ENCODE measurements at places on chromosomes 5 and 9.

DNA sequence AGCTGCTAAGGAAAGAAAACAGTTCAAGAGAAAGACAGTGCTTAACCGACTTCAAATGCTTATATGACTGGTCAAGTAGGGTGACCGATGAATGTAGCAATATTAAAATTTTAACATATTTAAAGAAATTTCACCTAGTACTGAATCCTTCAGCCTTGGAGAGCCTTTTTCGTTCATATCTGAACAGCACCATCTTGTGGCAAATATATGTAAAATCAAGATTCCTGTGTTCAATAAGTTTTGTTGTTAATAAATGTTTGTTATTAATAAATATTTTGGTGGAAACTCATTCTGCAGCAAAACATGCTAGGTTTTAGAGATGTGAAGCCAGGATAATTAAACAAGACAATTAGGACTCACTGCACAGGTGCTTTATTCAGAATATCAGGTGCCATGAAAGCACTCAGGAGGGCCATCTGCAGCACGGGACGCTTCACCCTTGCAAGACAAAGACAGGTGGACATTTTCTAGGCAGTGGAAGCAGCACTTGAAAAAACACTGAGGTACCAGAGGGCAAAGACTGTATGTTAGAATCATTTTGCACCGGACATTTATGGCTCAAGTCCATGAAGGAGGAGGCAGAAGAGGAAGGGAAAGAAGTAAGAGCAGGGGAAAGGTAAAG is 15.6 kb downstream of the TICAM2 start:
- no peak for DNase-seq

- no peak for DNase-seq
Measured at GRCh38 chr9:1400983-1401382, 350.8 kb downstream of the DMRT2 start.

GRCh38 chr5:96083361-96083881 is 121.8 kb upstream of the ELL2 start:
- no peak for DNase-seq

DNA sequence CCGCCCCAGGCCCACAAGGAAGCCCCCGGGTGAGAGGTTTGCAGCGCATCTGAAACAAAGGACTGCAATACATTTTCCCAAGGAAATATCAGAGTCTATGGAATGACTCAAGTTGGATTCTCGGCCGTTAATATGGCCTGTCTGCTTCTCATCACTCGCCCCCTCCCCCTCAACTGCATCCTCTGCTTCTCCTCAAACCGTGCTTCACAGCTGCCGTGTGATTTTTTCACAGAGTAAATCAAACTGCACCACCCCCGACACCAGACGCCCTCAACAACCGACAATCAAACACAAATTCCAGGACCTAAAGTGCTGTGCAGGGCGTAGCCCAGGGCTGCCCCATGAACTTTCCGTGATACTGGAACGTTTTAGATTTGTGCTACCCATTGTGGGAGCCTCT is 176.9 kb downstream of the ROR2 start:
- no peak for DNase-seq
